ENCODE measurements at places on chromosomes 11 and 22.

DNA sequence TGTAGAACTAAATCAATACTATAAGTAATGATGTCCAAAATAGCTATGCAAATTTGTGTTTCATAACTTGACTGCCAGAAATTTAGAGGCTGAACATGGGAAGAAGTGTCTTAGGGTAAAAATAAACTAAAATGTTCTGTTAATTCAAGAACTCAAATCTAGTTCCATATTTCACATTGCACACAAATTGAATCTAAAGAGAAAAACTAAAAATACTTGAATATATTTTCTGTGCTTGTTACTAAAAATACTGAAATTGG lies 43.5 kb downstream of the FANCF start:
- no peak for DNase-seq

DNA sequence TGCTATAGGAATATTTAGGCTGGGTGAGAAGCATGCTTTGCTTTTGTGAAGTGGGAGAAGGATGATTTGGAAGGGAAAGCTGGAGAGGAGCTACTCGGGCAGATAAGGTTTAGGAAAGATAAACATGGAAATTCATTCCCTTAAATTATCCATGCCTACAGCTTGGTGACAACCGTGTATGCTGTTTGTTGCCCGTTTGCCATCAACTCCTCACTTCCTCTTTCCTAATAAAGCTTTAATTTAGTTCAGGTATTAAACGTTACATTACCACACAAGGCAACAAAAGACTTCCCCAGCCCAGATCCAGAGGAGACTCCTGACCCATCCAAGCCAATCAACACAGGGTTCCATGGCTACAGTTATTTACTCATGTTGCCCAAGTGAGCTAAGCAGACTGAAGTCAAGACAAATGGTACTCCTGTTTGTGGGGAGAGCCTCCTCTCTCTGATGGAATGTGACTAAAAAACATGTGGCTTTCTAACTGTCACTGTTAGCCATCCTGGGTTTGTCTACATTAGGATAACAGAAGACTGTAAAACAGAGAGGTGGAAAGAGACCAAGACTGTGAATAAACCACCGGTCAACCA lies 101.7 kb upstream of the GRAMD1B start:
- DNase-seq: no peak

DNA sequence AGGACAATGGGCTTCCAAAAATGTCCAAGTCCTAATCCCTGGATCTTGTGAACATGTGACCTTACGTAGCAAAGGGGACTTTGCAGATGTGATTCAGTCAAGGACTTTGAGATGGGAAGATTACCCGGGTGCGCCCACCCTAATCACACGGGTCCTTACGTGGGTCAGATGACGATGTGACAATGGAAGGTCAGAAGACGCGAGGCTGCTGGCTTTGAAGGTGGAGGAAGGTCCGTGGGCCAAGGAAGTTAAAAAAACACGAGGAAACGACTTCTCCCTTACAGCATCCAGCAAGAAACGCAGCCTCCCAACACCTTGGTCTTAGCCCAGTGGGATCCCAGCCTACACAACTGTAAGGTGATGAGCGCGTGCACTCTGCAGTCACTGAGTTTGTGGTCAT lies 860.1 kb downstream of the TBC1D22A start:
- no peak for DNase-seq

GRCh38 chr11:47236482-47236881 lies 12.1 kb downstream of the ACP2 start:
- DNase-seq: no peak

GRCh38 chr11:119195680-119196079 lies 10.4 kb downstream of the NHERF4 start:
- no peak for DNase-seq

GRCh38 chr22:17117400-17117799 lies 3.8 kb downstream of the TMEM121B start:
- no peak for DNase-seq

- DNase-seq: no peak
These were observed 444.9 kb upstream of the KIRREL3 start for GRCh38 chr11:127445476-127445875.

GRCh38 chr11:70169127-70169526 lies 34.0 kb upstream of the FADD start:
- no peak for DNase-seq

- no peak for DNase-seq
These were observed 15.6 kb upstream of the JAM3 start for GRCh38 chr11:134052988-134053945.

DNA sequence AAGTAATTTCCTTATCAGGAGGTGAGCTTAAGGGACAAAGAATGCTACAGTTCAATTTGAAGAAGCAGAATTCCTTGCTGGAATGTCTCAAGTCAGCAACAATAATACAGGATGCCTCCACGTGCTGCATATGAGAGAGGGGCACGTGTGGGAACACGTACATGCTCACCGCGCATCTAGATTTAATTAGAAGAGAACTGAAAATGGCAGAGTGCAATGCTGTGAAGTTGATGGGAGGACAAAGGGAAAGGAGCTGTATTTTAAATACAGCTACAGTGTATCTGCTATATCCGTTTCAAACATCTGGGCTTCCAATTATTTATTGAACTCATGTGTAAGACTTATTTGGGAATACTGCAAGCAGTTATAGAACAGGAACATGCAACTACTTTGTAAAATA lies 328.7 kb downstream of the SOX6 start:
- DNase-seq: no peak

DNA sequence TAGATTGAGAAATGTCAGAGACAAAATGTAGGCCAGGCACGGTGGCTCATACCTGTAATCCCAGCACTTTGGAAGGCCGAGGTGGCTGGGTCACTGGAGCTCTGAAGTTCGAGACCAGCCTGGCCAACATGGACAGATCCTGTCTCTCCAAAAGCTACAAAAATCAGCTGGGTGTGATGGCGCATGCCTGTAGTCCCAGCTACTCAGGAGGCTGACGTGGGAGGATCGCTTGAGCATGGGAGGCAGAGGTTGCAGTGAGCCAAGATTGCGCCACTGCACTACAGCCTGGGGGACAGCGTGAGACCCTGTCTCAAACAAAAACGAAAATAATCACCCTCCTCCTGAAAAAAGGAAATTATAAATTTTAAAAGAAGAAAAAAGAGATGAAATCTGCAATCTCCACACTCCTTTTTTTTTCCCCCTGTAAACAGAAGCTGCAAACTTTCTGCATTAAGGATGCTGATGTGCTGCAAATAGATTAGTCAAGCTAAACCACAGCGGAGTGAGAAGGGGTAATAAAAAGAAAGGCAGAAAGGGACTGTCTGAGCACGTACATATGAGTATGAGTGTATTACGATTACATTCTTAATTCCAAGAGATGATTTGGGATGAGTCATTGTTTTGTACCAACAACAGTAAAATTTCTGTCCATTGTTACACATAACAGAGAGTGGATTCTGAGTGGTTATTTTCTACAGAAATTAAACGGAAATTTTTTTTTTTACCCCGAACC lies 87.3 kb downstream of the SIK3 start:
- no peak for DNase-seq

GRCh38 chr11:60371386-60371785 lies 6.9 kb upstream of the MS4A7 start:
- no peak for DNase-seq

DNA sequence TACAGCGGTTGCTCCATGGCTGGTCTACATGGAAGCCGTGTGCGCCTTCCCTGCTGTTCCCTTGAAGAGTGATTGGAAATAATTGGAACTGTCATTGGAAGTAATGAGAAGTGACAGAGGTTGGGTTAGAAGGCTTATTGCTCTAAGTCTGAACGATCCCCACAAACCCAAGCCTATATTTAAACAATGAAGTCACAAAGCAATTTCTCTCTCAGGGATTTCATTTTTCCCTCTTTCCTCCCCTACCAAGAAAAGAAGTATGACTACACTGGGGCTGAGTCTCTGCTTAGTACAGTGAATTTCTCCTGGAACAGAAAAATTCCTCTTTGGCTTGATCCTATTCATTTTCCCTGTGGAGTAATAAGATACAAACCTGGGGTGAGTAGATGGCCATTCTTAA lies 7.8 kb downstream of the CLMP start:
- DNase-seq: no peak

DNA sequence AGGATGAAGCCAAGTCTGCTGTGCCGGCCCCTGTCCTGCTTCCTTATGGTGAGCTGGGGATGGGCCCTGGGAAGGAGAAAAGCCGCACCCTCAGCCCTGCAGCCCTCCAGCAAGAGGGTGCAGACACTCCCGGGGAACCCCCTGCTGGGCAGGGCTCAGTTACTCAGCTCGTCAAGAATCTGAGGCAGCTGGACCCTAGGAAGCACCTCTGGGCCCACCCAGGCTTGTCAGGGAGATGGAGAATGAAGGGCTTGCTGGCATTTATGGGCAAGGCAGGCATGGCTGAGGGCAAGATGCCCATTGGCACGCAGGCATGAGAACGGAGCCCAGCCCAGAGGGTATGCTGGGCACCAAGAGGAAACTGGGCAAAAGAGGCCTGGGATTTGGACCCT lies 12.9 kb downstream of the RELT start:
- no peak for DNase-seq

DNA sequence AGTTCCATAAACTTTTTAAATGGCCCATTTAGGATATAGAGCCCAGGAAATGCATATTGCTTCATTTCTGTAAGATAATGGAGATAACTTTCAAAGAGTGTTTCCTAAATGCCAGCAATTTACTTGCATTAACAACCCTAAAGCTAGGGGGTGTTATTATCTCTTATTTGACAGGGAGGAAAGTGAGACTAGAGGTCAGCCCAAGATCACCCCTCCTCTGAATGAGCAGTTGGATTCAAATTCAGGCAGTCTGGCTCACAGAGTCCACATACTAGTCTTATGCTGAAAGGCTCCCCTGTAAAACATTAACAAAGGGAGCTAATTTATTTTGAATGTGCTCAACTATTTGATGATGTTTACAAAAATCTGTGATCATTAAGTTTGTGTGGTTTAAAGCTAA lies 49.9 kb upstream of the TRIM77 start:
- DNase-seq: no peak

DNA sequence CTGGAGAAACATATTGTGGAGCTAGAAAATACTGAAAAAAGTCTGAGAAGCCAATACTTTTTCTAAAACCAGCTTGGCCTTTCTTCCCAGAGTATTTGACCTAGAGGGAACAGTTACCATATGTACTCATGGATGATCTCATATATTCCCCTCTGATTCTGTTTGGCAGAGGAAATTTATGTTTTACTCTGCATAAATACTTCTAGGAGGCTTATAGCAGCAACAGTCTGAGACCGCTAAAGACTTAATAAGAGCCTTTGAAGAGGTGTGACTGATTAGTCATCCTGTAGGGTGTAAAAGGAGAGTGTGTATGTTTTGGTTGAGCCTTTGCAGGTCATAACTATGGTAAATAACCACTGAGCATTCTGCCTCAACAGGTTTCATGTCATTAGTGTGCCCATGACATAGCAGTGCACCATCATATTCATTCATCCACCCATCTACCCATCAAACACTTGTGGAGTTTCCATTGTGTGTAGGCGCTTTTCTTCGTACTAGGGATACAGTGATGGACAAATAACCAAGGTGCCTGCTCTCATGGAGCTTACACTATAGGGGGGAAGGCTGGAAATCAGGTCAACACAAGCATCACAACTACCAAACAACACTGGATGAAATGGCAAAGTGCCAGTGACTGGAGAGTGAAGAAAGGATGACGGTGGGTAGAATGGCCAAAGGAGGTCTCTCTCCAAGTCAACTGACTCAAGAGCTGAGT lies 44.5 kb downstream of the TRAF6 start:
- DNase-seq: no peak

DNA sequence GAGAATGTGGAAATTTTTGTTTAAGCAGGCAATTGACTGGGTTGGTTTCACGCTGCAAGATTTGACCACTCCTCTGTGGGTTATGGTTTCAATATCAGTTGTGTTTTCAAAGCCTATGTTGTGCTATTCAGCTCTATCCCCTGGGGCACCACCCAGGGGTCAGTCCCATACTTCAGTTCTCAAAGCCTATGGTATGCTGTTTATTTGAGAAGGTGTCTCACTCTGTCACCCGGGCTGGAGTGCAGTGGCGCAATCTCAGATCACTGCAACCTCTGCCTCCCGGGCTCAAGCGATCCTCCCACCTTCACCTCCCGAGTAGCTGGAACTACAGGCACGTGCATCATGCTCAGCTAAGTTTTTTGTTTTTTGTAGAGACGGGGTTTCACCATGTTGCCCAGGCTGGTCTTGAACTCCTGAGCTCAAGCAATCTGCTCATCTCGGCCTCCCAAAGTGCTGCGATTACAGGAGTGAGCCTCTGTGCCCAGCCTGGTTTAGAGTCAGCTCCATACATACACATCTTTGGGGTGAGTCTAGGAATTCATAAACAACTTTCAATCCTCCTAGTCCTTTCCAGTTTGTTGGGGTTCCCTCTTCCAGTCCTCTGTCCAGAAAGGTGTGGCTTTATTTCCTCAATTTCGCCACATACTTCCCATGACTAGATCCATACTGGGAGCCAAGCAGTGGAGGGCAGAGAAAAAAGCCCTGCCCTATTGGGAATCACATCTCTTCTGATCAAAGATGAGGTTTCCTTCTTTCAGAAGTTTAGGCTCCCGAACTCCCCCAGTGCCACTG lies 35.0 kb upstream of the MAPK1 start:
- no peak for DNase-seq

- DNase-seq: peak; percentile 3
These were observed 41.0 kb upstream of the PRDM11 start for GRCh38 chr11:45105233-45105983.

- no peak for DNase-seq
These were observed 107.9 kb downstream of the NAT10 start for GRCh38 chr11:34213366-34213765.

DNA sequence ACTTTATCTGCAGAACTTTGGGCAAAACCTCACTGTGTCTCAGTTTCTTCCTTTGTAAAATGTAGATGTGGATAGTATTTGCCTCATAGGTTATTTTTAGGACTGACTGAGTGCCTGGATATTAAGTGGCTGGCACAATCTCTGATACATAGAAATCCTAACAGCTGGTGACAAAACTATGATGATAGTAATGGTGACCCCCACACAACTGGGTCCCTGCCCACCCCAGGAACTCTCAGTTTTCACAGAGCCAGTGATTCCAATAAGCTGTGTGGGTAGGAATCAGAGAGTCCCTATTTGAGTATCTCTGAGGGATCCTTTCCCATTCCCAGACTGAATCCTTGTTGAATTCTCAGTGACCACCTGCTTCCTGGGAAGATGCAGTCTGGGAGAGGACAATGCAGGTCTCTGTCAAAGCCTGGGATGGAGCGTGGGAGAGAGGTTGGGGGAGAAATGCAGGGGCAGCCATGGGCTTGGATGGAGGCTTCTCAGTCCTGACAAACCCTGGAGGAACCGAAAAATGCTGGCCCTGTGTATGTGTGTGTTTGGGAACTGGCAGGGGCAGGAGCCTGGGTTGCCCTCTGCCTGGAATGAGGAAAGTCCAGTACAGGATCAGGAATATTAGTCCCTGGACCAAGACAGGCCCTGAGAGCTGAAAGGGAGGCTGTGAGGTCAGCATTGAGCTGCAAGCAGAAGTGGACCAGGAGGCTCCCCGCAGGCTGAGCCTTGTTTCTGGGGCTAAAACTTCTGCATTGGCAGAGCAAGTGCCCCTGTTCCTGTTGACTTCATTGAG lies 6.1 kb upstream of the P2RY6 start:
- no peak for DNase-seq

- DNase-seq: no peak
These were observed 7.0 kb downstream of the MMP3 start for GRCh38 chr11:102836290-102836875.

Data from GM12864 (cell line).